ENCODE measurements at places on chromosomes 12 and 14. TPM values are rescaled to one million over a fixed set of nuclear protein-coding genes. Genes with fewer than 3 reads are reported as not detected.

DNA sequence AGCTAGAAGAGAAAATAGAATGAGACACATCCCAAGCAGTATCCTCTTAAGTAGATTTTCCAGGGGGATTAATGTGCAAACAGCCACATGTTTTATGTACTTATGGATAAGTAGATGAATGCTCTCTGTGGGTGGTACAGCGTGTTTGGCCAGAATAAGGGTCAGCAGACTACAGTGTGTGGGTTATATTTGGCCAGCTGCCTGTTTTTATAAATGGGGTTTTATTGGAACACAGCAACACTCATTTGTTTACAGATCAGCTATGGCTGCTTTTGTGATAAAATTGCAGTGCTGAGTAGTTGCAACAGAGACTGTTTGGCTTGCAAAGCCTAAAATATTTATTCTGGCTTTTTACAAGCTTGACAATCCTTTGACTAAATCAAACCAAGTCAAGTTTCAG, 780.2 kb upstream of the SEL1L start:
- no peak for DNase-seq

DNA sequence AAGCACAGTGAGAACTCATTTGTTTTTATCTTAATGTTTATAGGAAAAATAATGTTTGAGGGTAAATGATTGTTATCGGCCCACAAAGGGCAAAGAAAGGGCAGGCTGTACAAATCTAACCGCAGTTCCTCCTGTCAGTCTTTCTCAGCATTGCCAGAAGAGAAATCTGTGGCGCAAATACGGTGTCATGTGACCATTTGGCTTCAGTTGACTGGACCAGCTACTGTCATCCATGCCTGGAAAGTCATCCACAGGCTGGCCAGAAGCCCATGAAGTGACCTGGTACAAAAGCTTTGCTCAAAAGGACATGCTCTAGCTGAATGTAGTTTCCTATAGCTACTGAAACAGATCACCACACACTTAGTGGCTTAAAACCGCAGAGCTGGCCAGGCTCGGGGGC, 43.6 kb downstream of the HCAR2 start:
- peak; percentile 60 for DNase-seq

- DNase-seq: no peak
Measured at GRCh38 chr14:101322223-101322622, 239.1 kb upstream of the DIO3 start.

- DNase-seq: no peak
Measured at GRCh38 chr14:95606266-95606665, 71.4 kb downstream of the GLRX5 start.

DNA sequence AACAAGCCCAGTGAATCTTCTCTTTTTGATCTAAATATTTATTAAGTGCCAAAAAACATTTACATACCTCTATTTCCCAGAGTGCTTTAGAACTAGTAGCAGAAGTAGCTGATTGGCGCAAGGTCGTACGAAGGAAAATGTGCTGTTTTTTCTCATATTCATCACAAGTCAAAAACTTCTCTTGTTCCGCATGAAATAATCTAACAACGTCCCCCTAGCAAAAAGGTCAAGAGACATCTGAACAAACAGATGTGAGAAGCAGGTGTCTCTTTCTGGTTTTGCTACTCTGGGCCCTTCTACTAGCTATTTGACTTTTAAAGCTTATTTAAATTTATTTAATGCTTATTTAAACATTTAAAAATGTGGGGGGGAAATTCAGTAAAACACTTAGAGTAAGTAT, 117.8 kb downstream of the ITPR2 start:
- no peak for DNase-seq

DNA sequence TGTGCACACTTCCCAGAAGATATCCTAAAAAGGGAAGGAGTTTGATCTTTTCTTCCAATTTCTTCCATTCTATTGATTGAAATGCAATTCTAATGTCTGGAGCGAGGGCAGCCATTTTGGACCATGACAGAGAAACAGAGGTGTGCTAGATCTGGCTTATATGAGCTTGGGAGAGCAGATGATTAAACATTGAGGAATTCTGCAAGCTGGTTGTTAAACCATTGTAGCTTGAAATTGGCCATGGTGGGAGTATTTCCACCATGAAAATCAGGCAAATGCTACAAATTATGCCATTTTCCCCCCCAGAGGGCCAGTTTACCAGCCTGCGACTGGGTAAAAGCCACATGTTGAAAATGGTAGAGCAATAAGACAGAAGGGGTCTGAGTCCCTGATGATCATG, 155.0 kb downstream of the PAWR start:
- no peak for DNase-seq

GRCh38 chr12:125185311-125185739, 120.1 kb downstream of the AACS start:
- peak; percentile 9 for DNase-seq

GRCh38 chr12:43816168-43816567, 10.1 kb upstream of the TWF1 start:
- DNase-seq: no peak

- DNase-seq: no peak
Measured at GRCh38 chr12:109004017-109004416, 16.9 kb downstream of the SVOP start.

DNA sequence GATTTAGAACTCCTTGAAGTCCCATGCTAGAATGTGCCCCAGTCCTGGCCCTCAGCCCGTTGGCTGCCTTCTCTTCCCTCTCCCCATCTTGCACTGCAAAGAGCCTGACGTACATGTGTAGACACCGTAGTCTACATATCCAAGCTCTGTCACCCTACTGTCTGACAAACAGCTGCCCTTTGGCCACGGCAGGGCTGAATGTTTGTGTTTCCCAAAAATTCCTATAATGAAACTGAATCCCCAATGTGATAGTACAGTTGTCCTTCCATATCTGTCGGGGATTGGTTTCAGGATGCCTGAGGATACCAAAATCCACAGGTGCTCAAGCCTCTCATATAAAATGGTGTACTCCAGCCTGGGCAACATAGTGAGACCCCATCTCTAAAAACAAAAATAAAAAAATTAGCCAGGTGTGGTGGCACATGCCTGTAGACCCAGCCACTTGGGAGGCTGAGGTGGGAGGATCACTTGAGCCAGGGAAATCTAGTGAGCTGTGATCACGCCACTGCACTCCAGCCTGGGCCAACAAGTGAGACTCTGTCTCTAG, 12.3 kb upstream of the TFCP2 start:
- DNase-seq: no peak

DNA sequence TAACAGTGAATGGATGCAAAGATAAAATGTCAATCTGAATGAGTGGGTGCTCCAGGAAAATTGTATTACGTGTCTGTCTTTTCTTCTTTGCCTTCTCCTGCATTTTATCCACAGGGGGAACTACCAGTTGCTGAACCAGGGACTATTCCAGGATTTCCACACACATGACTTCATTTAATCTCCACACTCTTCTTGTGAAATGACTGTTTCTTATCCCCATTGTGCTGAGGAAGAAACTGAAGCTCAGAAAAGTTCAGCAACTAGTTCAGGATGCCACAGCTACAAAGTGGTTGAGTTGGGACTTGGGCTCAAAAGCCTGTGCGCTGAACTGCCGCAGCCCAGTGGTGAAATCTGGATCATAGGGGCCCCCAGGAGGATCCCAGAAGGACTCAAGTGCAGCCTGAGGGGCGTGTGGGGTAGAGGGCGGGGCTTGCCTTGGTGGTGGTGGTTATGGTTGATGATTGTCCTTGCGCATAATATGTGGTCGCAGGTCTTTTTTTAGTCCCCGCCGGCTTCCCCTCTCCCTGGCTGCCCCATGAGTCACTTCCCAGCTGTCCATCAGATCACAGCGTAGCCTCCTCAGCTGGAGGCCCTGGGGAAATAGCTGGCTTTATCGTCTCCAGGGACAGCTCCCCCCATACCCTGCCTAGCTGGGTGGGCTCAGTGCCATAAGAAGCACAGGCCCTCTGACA, 235.2 kb upstream of the CRY1 start:
- DNase-seq: no peak

DNA sequence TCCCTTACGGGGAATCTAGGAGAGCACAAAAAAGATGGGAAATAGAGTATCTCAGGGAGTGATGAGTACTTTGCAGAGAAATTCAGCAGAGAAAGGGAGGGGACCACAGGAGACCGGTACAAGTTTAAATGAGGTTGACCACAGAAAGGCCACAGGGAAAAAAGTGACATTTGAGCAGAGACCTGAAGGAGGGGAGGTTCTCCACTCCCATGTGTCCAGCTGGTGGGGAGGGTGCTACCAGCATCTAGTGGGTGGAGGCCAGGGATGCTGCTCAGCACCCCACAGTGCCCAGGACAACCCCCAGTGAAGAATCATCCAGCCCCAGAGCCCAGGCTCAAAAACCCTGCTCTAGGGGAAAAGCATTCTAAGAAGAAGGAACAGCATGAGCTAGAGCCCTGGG, 34.6 kb downstream of the TESC start:
- DNase-seq: no peak

GRCh38 chr12:6771509-6772330, 600 bp upstream of the LAG3 start:
- no peak for DNase-seq

DNA sequence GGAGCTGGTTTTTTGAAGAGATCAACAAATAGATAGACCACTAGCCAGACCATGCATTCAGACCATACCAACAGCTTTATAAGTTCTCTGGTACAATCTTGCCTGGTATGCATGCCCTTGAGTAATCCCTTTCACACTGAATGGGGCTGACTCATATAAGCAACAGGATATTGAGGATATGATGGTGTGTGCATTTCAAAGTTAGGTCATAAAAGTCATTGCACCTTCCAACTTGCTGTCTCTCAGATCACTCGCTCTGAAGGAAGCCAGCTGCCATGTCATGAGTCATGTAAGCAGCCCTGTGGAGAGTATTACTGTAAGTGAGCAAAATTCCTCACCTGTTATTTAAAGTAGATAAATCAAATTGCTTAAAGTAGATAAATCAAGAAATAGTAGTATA, 45.0 kb upstream of the OR6J1 start:
- peak; percentile 97 for DNase-seq

DNA sequence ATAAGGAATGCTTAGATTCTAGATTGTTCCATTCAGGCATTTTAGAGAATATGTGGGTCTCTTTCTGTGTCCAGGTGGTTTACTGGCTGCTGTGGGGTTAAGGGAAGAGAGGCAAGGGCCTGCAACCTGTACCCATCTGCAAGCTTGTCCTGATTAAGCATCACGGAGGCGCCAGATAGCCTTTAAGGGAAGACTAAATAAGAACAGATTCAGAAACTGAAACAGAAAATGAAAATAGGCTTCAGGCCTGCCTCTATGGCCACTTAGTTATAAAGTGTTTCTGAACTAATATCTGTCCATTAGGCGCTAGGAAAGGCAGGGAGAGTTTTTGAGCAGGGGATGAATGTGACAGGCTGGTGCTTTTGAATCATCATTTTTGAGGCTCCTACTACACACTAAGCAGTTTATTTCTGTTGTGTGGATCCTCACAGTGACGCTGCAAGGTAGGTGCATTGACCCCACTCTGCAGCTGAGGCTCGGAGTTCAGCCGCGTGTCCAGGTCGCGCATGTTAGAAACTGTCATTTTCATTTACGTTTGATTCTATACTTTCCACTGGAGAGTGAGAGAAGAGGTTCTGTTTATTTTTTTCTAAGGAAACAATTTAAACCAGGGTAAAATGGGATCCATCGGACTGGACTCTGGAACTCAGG, 47.4 kb downstream of the SLC6A12 start:
- no peak for DNase-seq

- no peak for DNase-seq
Measured at GRCh38 chr14:68808696-68809480, 16.0 kb upstream of the ZFP36L1 start.

- DNase-seq: peak; percentile 8
Measured at GRCh38 chr12:62865937-62866336, 69.0 kb downstream of the PPM1H start.

DNA sequence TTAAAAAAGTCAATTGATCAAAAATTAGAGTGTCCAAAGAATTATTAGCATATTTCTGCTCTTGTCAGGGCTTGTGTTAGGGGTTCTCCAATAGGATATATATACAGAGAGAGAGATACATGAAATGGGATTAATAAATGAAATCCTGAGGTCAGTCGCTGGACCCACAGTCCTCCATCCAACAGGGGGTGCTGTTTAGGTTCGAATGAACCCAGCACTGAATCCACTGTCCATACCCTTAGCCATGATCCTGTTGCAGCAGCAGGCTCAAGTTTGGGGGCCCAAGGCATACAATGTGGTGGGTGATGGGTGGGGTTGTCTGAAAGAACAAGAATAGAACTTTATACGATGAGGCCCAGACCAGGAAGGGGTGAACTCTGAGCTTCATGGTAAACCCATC, 780 bp upstream of the MYO1H start:
- DNase-seq: no peak

- DNase-seq: peak; percentile 1
Measured at GRCh38 chr14:30333934-30334333, 225.0 kb upstream of the G2E3 start.

DNA sequence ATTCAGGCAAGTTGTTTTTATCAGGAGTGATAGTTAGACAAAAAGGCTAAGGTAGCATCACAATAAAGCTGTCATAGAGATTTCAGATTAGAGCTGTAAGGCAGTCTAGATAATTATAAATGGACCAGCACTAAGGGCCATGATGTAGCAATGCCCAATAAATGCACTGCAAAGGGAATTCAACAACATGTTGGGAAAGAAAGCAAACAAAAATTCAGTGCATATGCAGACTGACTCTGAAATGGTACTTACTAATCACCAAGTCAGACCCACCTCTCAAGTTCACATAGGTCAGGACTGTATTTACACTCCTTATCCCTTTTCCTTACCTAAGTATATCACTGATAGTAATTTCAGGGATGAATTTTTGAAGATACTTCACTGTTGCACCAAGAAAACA, 33.7 kb upstream of the SOS2 start:
- DNase-seq: no peak

- DNase-seq: no peak
Measured at GRCh38 chr12:12273291-12273957, 6.6 kb upstream of the LRP6 start.

GRCh38 chr12:98743362-98743953, 98.4 kb downstream of the APAF1 start:
- no peak for DNase-seq

- DNase-seq: peak; percentile 93
Measured at GRCh38 chr12:116381744-116382685, 104.5 kb upstream of the MED13L start.

DNA sequence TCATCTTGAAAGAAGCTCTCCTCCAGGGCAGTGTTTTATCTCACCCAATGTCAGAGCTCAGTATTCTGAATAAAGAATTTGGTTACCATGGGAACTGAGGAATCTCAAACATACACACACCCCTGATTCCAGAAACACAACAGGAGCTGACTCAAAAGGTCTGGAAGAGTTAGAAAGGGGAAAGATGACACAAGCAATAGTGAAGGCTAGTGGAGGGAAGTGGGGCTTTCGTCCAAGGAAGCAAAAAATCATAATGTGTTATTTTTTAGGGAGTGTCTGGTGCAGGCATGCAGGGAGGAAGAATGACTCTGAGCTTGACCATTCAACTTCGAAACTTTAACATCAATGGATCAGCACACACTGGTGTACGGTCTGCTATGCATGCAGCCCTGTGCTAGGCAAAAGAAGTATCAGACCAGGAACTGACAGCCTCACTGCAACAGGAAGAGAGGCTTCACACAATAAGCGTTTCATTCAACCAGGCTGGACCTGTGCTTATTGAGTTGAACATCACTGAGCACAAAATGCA, 20.3 kb downstream of the HEBP1 start:
- DNase-seq: peak; percentile 95

The CD163L1 gene
- total RNA-seq: 11.0 TPM

The CDK4 gene
- total RNA-seq: 299 TPM

The DNAH10 gene
- 0.64 TPM for total RNA-seq

The C3AR1 gene
- total RNA-seq: under 0.01 TPM

The USP44 gene
- total RNA-seq: 5.2 TPM

The PCK2 gene
- total RNA-seq: 33.2 TPM

The C14orf39 gene
- total RNA-seq: not detected

The STAT6 gene
- 81.6 TPM for total RNA-seq

The CCND2 gene
- total RNA-seq: 7.1 TPM

The KRT75 gene
- total RNA-seq: not detected

The NEUROD4 gene
- not detected for total RNA-seq
